ENCODE measurements at places on chromosomes 13 and 19.

DNA sequence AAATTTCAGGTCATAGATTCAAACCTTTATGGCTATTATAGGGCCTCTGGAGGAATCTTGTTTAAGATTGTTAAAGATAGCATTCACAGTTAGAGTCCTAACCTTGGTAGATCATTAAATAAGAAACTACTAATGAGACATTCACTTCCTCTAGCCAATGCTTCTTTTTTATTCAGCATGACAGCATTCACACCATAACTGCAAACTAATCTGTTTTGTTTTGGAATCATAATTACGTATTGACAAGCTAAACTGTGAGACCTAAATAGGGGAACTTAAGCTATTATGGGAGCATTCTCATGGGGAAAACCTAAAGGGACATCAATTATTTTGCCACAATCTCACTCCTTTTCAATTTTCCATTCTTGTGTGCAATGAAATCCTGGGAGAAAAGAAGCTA, 653.8 kb downstream of the PCDH9 start:
- no peak for DNase-seq

DNA sequence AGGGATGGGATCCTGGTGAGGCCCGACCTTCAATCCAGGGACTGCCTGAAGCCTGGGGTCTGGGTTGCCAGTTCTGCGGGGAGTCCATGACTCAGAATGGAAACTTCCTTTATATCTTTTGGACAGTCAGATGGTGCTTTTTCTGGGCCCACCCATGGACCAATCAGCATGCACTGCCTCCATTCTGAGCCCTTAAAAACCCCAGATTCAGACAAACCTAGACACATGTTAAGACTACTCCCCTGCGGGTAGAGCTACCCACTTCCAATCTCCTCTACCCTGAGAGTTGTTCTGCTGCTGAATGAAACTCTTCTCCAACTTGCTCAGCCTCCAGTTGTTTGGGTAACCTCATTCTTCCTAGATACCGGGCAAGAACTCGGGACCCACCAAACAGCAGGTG, 1315.2 kb upstream of the MIR17HG start:
- no peak for DNase-seq

DNA sequence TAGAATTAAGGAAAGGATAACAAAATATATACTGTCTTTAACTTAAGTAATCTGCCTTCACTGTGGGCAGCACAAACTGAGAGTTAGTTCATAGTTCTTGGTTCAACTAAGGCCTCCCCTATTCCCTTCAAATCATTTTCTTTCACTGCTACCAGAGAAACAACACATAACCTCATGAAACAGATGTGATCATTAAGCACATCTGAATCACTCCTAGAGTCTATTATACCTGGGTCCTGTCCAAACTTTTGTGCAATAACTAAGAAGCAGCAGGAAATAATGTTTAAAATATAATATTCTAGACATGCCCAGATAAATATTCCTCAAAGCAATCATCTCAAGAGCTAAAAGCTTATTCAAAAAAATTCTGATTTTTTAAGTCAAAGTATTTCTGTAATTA, 62.9 kb downstream of the ZC3H13 start:
- no peak for DNase-seq

DNA sequence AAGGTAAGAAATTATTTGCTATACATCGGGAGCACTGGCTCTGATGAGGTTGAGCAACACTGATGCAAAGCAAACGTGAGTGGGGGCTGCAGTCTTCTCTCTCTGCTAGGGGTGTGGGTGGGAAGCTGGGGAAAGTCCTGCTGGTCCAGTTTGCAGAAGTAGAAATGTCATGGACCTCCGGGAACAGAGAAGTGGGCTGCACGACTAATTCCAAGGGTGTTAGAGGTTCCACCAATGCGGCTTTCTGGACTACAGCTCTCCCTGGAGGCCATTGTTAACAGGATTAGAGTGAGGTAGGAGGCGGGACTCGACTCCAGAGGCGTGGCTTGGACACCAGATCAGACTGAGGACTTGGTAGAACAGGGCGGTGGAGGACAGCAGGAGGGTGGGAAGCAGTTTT, 5.7 kb upstream of the FBXO27 start:
- DNase-seq = no peak

GRCh38 chr13:72125561-72125960, 258.6 kb upstream of the DACH1 start:
- no peak for DNase-seq

- no peak for DNase-seq
Measured at GRCh38 chr13:106478116-106478515, 57.3 kb downstream of the EFNB2 start.

DNA sequence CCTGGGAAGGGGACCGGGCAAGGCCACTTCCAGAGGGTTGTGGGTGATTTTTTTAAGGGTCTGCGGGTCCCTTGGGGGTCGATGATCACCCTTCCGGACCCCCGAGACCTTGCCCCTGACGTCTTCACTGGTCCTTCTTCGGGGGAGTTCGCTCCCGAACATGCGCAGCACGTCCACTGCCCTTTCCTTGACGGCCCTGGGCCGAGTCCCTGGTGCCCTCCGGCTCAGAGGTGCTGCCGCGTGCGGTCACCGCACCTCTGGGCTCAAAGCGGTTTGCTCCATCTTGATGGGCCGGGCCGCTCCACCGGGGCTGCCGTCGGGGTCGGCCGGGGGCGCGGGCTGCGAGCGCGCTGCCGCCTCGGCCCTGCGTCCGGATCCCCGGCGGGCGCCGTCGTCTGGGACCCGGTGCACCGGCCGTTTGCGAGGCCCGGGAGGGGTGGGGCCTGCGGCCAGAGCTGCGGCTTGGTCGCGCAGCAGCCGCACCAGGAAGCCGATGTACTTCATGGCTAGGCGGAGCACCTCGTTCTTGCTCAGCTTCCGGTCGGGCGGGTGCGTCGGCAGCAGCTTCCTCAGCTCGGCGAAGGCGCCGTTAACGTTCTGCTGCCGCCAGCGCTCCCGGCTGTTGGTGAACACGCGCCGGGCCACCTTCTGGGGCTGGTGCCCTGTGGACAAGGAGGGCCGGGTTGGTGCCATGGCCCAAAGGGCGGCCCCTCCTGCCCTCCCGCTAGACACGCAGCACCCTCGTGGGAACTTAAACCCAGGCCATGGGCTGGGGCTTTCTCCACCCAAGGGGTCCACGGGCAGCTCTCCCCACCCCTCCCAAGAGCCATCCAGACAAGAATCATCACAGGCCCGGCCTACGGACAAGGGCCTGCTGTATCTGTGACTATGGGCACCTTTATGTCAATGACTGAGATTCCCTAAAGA, 3.3 kb downstream of the LYL1 start:
- DNase-seq = peak; percentile 94

- DNase-seq = no peak
Measured at GRCh38 chr13:99289271-99289670, 17.9 kb downstream of the GPR183 start.

DNA sequence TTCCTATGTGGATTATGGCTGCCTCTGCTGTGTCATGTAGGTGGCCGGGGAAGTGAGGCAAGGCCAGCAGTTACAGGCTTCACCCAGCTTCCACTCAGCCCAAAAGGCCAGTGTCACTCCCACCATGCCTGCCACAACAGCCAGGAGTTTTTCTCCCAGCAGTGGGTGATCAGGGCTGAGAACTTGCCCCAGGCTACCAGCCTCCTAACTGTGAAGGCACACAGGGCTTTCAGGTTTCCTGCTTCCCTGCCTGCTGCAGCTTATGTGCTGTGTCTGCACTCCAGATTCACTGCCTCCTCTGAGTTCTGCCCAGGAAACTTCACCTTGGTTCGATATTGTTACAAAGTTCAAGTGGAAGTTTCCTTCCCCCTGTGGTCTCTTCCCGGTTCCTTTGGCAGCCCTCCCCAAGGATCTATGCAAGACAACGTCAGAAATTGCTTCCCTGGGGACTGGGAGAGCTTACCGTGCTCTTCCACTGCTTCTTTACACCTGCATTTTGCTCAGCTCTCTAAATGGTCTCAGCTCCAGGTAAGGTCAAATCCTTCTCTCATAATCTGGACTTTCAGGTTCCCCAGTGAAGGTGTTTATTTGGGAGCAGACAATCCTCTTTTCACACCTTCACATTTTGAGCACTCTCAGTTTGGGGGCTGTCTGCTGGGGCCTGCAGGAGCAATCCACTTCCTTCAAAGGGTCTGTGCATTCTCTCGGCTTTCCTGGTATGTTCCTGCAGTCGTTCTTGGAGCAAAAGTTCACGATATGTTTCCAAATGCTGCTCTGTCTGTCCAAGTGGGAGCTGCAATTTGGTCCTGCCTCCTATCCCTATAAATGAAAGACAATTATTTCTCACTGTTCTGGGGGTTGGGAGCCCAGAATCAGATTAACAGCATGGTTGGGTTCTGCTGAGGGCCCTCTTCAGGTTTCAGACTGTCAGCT, 1730.1 kb upstream of the PRR20A start:
- no peak for DNase-seq

GRCh38 chr19:15431396-15432017, 12.7 kb upstream of the AKAP8L start:
- no peak for DNase-seq

- DNase-seq = no peak
Measured at GRCh38 chr13:84730376-84730775, 848.1 kb upstream of the SLITRK1 start.

DNA sequence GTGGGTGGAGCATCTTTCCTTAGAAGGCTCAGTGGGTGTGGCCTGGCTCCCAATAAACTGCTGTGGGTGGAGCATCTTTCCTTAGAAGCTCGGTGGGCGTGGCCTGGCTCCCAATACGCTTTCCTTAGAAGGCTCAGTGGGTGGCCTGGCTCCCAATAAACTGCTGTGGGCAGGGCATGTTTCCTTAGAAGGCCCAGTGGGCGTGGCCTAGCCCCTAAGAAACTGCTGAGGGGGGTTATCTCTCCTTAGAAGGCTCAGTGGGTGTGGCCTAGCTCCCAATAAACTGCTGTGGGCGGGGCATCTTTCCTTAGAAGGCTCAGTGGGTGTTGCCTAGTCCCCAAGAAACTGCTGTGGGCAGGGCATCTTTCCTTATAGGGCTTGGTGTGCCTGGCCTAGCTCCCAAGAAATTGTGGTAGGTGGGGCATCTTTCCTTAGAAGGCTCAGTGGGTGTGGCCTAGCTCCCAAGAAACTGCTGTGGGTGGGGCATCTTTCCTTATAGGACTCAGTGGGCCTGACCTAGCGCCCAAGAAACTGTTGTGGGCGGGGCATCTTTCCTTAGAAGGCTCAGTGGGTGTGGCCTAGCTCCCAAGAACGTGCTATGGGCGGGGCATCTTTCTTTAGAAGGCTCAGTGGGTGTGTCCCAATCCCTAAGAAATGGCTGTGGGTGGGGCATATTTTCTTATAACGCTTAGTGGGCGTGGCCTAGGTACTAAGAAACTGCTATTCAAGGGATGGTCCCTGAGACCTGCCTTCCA, 10.3 kb downstream of the HSH2D start:
- DNase-seq = no peak

GRCh38 chr19:33219261-33219815, 6.3 kb downstream of the SLC7A10 start:
- no peak for DNase-seq

DNA sequence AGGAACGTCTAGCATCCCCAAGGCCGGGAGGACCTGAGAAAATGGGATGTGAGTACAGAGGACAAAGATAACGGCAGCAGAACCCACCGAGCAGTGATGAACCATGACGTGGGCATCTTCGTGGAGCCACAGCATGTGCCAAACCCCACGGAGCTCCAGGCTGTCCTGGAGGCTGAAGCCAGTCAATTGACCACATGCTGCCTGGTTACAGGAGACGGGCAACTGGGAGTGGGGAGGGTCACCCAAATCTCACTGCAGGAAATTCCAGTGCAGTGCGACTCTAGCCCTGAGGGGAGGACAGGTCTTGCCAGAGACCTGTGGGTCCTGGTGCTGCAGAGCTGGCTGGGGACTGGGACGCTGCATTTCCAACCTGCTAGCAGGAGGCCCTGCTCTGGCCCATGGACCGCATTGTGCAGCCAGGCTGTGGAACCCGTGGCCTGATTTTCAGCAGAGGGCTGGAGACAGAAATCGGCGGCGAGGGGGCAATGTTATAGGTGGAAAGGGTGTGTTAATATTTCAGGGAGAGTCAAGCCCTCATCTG, 3.2 kb upstream of the GRTP1 start:
- no peak for DNase-seq

- no peak for DNase-seq
Measured at GRCh38 chr13:67410645-67411044, 180.5 kb upstream of the PCDH9 start.

GRCh38 chr13:52405767-52406494, at the start of gene THSD1:
Gene THSD1, minus strand, starts transcription at chr13:52406172. Its CDS starts 3,572 bp downstream, at chr13:52402600.
- DNase-seq = no peak

DNA sequence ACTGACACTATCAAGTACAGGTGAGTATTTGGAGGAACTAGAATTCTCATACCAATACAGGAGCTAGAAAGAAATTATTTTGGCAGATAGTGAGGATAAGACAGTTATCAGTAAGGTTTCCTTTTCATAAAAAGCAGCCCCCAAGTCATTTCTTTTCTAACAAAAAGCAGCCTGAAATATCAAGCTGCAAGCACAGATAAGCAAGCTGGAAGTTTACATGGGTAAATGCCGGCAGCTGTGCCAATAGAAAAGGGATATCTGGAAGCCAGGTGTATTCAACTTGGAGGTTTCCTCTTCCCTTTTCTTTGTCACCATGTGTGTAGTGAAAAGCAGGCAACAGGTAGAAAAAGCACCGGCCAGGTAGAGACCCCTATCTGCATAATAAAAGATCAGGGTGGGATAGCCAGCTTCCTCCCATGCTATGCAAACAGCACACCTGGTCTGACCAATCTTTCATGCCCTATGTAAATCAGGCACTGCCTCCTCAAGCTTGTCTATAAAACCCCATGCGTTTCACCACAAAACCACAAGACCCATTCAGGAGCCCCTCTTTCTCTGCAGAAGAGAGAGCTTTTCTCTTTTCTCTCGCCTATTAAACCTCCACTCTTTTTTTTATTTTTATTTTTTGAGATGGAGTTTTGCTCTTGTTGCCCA, 22.9 kb downstream of the CYP4F2 start:
- no peak for DNase-seq

GRCh38 chr13:35953537-35954206, 177.5 kb downstream of the DCLK1 start:
- DNase-seq = peak; percentile 5

DNA sequence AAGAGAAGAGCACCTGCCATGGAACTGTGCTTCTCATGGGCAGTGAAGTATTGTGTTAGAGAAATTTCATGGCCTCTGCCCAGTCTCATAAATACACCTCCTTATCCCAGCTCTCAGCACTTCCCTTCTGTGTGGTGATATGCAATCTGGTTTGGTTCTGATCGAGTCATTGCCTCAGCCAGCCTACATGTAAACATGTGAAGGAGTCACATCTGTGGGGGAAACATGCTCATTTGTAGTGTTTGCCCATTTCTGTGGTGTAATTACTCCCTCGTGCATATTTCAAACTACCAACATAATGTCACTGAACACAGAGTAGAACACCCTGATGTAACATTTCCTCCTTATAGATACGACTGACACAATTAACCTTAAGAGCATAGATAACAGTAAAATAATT, 183.0 kb downstream of the DCT start:
- DNase-seq = no peak

DNA sequence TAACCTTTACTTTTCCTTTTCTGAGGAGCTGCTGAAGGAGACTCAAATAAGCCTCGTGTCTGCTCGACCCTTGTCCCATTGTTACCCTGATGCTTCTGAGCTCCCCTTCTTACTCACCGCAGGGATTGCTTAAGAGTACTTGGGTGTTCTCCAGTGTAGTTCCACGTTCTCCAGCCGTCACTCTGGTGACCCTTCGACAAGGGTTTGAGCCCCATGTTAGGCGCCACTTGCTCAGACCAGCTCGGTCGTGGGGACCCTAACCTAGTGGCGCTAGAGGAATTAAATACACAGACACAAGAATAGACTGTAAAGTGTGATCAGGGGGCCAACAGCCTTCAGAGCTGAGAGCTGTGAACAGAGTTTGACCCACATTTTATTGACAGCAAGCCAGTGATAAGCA, 10.3 kb downstream of the ZNF480 start:
- DNase-seq = peak; percentile 2

GRCh38 chr13:63516124-63516523, 2100.5 kb upstream of the PCDH20 start:
- DNase-seq = no peak
